Transverse colon (tissue), 4 donors: ENCODE measurements at places on chromosomes 6 and 20. TPM values are rescaled to one million over a fixed set of nuclear protein-coding genes. Genes with fewer than 3 reads are reported as not detected.

The JPH2 gene
- 12.3 TPM for total RNA-seq

GRCh38 chr6:137914530-137915193, 47.6 kb downstream of the TNFAIP3 start:
- no peak for DNase-seq

The SCP2D1 gene
- total RNA-seq: not detected

- DNase-seq: no peak
Measured at GRCh38 chr6:149964308-149965193, 808 bp downstream of the ULBP1 start.

DNA sequence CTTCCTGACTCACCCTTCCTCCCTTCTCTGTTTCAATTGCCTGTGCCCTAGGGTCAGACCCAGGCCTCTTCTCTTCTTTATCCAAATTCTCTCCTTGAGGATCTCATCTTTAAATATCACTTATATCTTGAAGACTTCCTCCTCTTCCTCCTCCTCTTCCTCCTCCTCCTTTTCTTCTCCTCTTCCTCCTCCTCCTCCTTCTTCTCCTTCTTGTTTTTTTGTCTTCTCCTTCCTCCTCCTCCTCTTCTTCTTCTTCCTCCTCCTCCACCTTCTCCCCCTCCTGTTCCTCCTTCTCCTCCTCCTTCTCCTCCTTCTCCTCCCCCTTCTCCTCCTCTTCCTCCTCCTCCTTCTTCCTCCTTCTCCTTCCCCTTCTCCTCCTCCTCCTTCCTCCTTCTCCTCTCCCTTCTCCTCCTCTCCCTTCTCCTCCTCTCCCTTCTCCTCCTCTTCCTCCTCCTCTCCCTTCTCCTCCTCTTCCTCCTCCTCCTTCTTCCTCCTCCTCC, 127.6 kb upstream of the AKIRIN2 start:
- no peak for DNase-seq

- DNase-seq: no peak
Measured at GRCh38 chr6:83221889-83222479, 28.8 kb downstream of the RWDD2A start.
